ENCODE measurements at places on chromosomes 11 and 22.

GRCh38 chr22:44702479-44703198 lies 635 bp downstream of the PRR5 start:
- DNase-seq: no peak

GRCh38 chr11:104464691-104465090 lies 300.7 kb upstream of the PDGFD start:
- no peak for DNase-seq

DNA sequence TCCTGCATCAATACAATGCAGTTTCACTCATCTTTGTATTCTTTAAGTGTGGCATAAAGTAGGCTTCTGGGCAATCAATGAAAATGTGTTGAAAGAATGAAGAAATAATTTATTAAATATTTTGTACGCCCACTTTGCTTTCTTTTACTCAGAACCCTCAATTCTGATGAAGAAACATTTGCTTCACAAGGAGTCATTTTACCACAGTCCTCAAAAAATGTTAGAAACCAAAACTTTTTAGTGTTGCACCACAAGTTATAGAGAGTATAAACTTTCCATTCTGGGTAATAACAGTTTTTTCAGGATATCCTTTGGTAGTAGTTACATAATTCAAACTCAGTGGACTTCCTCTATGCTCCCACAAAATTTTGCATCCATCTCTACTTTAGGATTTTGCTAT lies 360.5 kb downstream of the DLG2 start:
- DNase-seq: no peak

- DNase-seq: no peak
These were observed 1250.2 kb upstream of the CNTN5 start for GRCh38 chr11:97770570-97770969.

GRCh38 chr22:26998716-26999115 lies 341.3 kb downstream of the MIAT start:
- no peak for DNase-seq

All from activated CD4-positive, alpha-beta T cell treated with anti-CD3 and anti-CD28 coated beads for 24 hours (primary cell).